Lung microvascular endothelial cell (primary cell): ENCODE measurements at places on chromosomes 5 and 9.

GRCh38 chr5:65721050-65721719 is 724 bp downstream of the SGTB start:
- peak; percentile 87 for DNase-seq

- DNase-seq = no peak
These were observed 105.9 kb downstream of the PAX5 start for GRCh38 chr9:36928210-36928609.

GRCh38 chr5:14864181-14864812 is 7.3 kb downstream of the ANKH start:
- no peak for DNase-seq

DNA sequence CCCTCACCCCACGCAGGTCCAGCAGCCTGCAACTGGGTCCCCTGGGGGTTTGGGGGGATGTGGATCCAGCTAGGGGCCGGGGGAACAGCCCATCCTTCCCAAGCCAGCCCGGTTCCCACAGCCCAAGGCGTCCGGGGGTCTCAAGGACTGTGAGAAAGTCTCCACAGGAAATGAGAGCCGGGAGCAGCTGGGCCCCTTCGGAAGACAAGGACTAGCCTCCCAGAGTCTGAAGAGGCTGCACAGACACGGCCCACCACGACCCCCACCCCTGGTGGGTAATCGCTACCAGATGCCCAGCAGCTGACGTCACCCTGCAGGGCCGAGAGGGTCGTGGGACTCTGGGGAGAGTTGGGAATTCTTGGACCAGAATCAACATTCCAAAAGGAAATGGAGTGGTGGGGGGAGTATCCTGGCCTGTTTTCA is 10.5 kb downstream of the SH2D3C start:
- peak; percentile 89 for DNase-seq

GRCh38 chr5:125412561-125413495 is 666.4 kb upstream of the ZNF608 start:
- peak; percentile 96 for DNase-seq

- DNase-seq = no peak
These were observed 16.2 kb downstream of the ANKS6 start for GRCh38 chr9:98780059-98780749.

DNA sequence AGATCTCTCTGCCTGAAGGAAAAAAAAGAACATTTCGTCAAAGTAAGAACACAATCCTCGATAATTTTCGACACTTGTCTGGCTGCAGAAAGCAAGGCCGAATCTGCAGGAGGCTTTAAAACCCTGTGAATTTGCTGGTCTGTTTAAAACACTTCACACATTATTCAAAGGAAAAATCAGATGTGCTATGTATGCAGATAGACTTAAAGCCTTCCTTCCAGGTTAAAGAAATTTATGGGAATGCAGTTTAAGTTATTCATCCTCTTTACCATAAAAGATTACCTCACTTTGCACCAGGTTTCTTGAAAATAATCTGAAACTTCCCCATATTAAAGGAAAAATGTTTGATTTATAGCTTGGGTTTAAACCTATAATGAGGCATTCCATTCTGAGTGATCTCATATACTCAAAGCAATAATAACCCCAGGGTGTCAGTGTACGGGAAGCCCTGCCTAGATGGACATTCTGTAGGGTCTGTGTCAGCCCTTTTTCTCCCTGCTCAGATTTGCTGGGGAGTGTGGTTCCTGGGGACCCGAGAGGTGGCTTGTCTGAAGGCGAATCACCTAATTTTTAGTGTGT is 323.5 kb upstream of the SLC24A2 start:
- DNase-seq = no peak

- DNase-seq = no peak
These were observed 512.3 kb upstream of the DAP start for GRCh38 chr5:11273180-11273903.

GRCh38 chr5:73531356-73531755 is 33.1 kb downstream of the BTF3 start:
- DNase-seq = peak; percentile 18

GRCh38 chr5:179599100-179599499 is 24.4 kb downstream of the HNRNPH1 start:
- no peak for DNase-seq

- DNase-seq = no peak
These were observed 327.9 kb downstream of the NTRK2 start for GRCh38 chr9:84997472-84997871.

- no peak for DNase-seq
These were observed 21.8 kb upstream of the NINJ1 start for GRCh38 chr9:93155716-93156474.

GRCh38 chr5:145908206-145908960 is 28.0 kb upstream of the SH3RF2 start:
- no peak for DNase-seq

GRCh38 chr5:160835818-160836528 is 16.0 kb downstream of the ATP10B start:
- DNase-seq = no peak

- DNase-seq = no peak
These were observed 259.8 kb downstream of the NSG2 start for GRCh38 chr5:174305241-174305681.

DNA sequence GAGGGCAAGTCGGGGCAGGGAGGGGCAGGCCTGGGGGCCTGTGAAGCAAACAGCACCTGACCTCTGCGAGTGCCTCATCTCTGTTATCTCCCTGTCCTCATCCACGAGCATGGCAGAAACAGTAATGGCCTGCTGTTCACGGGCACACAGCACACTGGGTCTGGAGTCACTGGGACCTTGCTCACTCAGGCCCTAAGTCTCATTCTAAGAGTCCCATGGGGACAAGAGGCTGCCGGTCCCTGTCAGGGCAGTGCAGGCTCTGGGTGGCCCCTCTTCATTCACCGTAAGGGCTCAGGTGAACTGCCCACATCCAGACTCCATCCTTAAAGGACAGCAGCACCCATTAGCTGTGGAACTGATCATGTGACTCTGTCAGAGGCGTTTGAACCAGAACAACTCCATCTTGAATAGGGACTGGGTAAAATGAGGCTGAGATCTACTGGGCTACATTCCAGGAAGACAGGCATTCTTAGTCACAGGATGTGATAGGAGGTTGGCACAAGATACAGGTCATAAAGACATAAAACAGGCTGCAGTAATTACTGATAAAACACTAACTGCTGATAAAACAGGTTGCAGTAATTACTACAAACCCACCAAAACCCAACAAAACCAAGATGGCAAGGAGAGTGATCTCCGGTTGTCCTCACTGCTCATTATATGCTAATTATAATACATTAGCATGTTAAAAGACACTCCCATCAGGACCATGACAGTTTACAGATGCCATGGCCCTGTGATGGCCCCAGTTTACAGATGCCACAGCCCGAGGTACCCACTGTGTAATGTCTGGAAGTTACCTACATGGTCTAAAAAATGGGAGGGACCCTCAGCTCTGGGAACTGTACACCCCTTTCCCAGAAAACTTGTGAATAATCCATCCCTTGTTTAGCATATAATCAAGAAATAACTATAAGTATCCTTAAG is 28.7 kb downstream of the BICD2 start:
- DNase-seq = peak; percentile 16

GRCh38 chr9:117825609-117826347 is 121.6 kb downstream of the TLR4 start:
- DNase-seq = no peak
